CD4-positive, alpha-beta T cell treated with Interleukin-4 for 1 hour (primary cell): ENCODE measurements at places on chromosomes 16 and 17.

DNA sequence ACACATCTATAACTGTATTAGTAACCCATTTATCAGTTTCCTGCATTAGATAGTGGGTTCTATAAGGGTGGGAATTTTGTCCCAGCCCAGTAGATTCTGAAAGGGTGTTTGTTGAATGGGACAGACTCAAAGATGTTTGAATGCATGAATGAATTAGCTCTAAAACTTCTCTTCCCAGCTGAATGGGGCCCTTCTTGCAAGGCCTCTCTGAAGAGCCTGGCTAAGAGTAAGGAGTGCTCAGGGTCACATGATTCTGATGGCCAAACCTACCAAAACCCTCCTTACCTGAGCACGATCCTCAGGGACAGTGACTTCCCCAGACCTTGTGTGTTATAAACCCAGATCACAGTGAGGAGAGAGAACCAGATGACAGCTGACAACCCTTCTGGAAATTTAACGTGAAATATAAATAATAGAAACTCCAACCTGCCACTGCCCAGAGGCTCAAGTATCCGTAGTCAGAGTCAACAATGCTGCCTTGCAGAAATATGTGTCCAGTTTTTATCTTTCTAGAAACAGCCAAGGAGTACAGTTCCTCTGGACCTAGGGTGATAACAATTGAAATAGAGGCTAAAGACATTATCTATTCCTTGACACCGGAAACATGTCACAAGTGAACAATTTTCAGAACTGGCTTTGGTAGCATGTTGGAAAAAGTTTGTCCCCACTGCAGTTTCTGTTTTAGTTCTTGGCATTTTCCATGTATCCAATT is 268.9 kb upstream of the MAF start:
- no peak for DNase-seq

DNA sequence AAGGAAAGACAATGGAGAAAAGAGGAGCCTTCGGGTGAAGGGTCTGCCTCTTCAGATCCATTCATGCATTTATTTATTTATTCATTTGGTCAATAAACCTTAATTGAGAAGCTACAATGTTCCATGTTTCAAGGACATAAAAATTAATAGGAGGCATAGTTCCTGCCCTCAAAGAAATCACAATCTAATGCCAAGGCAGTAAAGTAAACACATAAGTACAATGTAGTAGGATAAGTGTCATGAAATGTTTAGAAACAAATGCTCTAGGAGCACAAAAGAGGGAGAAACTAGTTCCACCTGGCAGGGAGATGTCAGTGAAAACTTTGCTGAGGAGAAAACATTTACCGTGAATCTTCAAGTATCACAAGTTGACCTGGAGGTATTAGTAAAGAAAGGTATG is 103.5 kb upstream of the NOG start:
- DNase-seq = no peak

- DNase-seq = no peak
Observed at GRCh38 chr17:227946-228615, 46.6 kb upstream of the DOC2B start.

- peak; percentile 82 for DNase-seq
Observed at GRCh38 chr17:17836818-17837379, at the start of gene SREBF1. Gene SREBF1, minus strand, starts transcription at chr17:17836986. Its CDS starts 169 bp downstream, at chr17:17836817.

GRCh38 chr17:50689956-50690886 is 17.5 kb downstream of the ANKRD40 start:
- no peak for DNase-seq

GRCh38 chr16:68444056-68444657 is 4.2 kb downstream of the SMPD3 start:
- DNase-seq = no peak

DNA sequence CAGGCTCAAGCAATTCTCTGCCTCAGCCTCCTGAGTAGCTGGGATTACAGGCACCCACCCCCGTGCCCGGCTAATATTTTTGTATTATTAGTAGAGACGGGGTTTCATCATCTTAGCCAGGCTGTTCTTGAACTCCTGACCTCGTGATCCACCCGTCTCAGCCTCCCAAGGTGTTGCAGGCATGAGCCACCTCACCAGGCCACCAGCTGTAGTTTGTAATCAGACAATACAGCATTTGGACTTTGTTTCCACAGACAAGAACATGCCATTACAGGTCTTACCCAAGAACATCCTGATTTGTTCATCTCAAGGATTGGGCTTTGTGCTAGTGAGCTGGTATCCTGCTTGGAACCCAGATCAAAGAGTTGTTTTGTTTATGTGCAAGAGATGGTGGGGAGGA is 30.1 kb downstream of the C17orf100 start:
- no peak for DNase-seq

DNA sequence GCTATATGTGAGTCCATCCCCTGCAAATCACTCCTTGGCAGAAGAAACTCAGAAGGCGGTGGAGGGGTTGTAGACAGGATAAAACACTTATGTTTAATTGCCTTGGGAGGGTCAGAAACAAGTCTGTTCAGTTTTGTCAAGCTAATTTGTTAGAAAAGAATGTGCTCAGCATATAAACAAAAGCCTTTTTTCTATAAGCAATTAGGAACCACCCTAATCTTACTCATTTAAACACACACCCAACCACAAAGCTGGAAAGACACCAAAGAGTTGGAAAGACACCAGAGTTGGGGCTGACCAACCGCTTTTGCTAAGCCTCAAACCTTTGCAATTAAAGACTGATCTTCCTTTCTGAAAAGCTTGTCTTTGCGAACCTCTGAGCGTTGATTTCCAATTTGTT is 439.2 kb upstream of the ERCC4 start:
- no peak for DNase-seq

DNA sequence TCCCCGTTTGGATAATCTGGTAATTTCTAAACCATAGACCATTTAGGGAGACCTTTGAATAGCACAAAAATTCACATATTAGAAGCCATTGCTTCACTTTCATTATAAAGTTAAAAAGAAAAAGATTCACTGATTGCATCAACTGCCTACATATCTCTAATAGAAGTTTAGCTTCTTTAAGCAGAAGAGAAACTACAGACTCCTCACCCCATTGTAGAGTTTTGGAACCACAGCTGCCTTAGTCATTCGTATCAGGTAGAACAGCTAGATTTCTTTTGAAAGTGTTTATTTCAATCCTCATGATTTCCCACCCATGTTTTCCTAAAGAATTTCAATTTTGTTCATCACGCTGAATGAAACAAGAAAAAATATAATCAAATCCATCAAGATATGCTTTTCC is 144.8 kb downstream of the CDH8 start:
- DNase-seq = no peak

DNA sequence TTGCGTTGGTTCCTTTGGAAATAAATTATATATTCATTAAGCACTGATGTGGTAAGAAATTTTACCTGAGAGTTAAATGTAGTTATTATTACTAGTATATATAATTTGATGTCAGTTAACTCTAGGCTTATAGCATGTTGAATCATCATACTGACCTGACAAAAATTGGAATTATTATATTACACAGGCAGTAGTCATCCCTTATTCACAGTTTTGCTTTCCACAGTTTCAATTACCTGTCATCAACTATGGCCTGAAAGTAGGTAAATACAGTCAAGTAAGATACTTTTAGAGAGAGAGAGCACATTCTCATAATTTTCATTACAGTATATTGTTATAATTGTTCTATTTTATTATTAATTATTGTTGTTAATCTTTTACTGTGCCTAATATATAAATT is 1074.7 kb downstream of the CDH11 start:
- DNase-seq = no peak

DNA sequence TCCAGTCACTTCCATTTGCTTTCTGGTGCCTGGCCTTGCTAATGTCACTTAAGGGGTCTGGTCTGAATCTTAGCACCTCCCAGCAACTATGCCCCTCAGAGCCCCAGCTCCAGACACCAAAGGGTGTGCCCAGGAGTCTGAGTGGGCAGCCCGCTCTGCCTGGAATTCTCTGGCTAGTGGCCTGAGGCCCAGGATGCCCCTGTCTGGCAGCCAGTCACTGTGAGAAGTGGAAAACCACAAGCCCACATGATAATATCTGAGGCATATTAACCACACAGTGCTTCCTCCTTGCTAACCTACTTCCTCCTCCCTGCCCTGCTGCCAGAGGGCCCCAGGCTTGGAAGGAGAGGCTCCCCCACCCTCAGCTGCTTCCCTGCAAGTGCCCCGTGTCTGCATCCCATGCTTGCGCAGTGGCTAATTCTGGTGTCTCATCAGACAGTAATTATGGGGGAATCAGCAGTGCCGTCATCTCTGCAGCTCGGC is 14.0 kb downstream of the SRCIN1 start:
- DNase-seq = peak; percentile 41

DNA sequence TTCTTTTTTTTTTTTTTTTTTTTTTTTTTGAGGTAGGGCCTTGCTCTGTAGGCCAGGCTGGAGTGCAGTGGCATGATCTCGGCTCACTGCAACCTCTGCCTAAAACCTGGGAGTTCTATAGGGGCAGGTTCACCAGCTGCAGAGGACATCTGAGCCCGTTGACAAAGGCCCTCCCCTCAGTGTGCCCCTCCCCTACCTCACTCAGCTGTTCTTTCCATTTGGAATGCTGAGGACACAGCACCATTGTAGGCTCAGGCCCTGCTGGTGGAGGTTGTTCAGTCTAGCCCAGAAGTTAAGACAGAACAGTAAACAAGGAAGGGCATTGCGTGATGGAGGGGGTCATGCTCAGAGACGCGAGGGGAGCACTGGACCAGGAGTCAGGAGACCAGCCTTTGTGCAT is 21.8 kb upstream of the KIF19 start:
- no peak for DNase-seq

- DNase-seq = no peak
Observed at GRCh38 chr17:27802962-27803680, 2.8 kb upstream of the NOS2 start.

DNA sequence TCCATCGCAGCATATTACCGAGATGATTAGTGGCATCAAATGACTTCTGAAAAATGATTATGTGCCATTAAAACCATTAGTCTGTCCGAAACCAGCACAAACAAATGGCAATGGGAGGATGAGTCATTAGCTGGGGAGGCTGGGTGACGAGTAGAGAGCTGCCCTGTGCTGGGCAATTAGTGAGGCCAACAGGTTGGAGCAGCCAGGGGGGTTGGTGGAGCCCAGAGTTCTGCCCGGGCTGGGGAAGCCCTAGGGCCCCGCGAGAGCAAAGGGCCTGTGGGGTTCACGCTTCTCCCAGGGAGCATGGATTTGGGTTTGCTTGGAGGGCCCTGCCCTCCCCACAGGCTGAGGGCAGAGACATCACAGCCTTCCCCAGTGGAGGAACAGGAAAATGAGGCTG is 152.1 kb upstream of the RPL38 start:
- no peak for DNase-seq

DNA sequence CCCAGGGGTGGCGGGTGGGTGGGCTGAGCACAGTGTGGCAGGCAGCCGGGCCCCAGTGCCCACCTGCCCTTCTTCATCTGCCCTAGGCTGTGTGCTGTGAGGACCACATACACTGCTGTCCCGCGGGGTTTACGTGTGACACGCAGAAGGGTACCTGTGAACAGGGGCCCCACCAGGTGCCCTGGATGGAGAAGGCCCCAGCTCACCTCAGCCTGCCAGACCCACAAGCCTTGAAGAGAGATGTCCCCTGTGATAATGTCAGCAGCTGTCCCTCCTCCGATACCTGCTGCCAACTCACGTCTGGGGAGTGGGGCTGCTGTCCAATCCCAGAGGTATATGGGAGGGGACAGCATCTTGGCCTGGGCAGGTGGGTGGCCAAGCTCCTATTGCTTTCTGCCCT is 6.4 kb downstream of the GRN start:
- DNase-seq = no peak

DNA sequence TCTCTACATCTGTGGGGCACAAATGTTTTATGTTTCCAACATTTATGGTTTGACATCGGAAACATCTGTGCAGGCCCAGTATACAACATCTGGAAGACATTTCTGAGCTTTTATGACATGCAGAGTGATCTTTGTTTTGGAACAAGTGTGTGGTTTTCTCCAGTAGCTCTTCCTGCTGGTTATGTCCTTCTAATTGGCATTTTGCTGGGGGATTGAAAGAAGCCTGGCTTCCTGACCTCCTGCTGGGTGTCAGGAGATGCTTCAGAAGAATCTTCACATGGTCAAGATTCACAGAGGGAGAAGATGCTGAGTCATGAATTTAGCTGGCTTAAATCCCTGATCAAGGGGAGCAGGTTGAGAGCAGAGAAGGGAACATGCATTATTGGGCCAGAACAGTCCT is 279.5 kb upstream of the MYOCD start:
- DNase-seq = no peak

- DNase-seq = no peak
Observed at GRCh38 chr17:31379597-31380205, 11.8 kb upstream of the RAB11FIP4 start.

GRCh38 chr17:75047398-75048098 is 523 bp downstream of the KCTD2 start:
- no peak for DNase-seq

- no peak for DNase-seq
Observed at GRCh38 chr16:51267681-51268080, 116.6 kb upstream of the SALL1 start.

- peak; percentile 21 for DNase-seq
Observed at GRCh38 chr17:7982173-7982572, 20.2 kb upstream of the GUCY2D start.

DNA sequence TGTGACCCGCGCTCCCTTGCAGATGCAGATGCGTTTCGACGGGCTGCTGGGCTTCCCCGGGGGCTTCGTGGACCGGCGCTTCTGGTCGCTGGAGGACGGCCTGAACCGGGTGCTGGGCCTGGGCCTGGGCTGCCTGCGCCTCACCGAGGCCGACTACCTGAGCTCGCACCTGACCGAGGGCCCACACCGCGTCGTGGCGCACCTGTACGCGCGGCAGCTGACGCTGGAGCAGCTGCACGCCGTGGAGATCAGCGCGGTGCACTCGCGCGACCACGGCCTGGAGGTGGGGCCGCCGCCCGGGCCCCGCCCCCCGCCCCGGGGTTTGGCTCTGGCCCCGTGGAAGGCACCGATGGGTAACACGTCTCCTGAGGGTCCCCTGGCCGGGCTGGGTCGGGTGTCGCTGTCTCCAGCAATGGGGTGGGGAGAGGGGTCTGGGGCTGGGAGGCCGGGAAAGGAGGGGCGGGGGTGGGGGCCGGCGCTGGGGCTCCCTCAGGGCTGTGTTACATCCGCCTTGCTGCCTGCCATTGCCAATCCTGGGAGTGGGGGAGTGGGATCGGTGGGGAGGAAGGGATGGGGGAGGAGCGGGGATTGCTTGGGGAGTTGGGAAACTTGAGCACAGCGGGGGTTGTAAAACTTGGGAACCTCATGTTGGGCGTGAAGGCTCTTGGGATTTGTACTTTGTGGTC is 737 bp downstream of the NUDT16L1 start:
- peak; percentile 51 for DNase-seq

DNA sequence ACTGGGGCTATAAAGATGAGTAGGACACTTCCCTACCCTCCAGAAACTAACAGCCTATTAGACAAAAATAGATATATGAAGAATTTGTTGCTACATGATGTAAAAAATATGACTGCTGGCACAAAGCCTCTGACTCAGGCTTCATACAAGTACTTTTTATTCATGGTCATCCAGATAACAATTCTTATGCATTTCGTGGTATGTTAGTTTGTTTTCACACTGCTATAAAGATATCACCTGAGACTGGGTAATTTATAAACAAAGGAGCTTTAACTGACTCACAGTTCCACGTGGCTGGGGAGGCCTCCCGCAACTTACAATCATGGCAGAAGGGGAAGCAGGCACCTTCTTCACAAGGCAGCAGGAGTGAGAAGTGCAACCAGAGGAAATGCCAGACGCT is 112.5 kb upstream of the HLF start:
- no peak for DNase-seq

GRCh38 chr17:72618001-72618509 is 474.4 kb downstream of the SLC39A11 start:
- DNase-seq = peak; percentile 58

GRCh38 chr17:34401165-34401564 is 38.1 kb upstream of the CCL1 start:
- DNase-seq = no peak

GRCh38 chr17:80786887-80787286 is 204.8 kb upstream of the CHMP6 start:
- DNase-seq = no peak
